ENCODE measurements at places on chromosomes 2 and 18.

GRCh38 chr2:160869411-160869810, 290.8 kb upstream of the TANK start:
- no peak for DNase-seq

GRCh38 chr18:816088-816653, 4.1 kb upstream of the YES1 start:
- no peak for DNase-seq

DNA sequence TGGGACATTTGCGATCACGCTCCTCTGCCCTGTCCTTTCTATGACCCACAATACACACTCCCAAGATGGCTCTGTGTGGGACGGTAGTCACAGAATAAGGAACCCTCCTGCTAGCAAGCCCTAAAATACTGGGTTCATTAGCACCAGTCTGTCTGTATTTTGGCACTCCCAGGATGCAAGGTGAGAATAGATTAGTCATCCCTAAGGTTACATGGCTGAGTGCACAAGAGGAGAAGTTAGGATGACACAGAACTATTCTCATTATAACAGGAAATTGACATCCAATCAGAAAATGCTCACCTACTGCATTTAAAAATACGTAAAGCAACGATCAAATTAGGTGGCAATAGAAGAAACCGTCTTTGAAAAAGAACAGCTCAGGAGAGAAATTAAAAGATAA, 590.2 kb downstream of the EPHA4 start:
- no peak for DNase-seq

GRCh38 chr2:20599001-20599600, 51.8 kb downstream of the HS1BP3 start:
- no peak for DNase-seq

DNA sequence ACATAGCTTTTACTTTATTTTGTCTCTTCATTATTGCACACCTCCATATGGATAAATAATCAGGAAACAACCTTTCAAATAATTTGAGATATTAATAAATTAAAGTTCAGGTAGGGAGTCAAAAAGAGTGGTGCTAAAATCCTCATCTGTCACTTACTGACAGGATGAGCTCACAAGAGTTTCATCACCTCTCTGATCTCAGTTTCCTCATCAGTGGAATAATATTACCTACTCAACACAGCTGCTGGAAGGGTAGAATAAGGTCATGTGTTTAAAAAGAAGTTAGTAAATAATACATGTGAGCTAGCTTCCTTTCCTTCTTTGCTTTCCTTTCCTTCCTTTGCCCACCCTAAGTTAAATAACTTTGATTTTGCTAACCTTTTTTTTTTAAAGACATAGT, 61.9 kb downstream of the RDH14 start:
- no peak for DNase-seq
